ENCODE measurements at places on chromosomes 4 and X.
A peak's percentile ranks its signal among the peaks of the same experiment; 100 is the strongest.

GRCh38 chrX:119489212-119490074 is 21.2 kb downstream of the SLC25A5 start:
- no peak for DNase-seq

GRCh38 chr4:90883519-90883918 is 756.3 kb downstream of the CCSER1 start:
- DNase-seq = peak; percentile 14

- no peak for DNase-seq
Observed at GRCh38 chr4:143054971-143055370, 129.7 kb upstream of the USP38 start.

GRCh38 chr4:1300466-1301455 is 11.1 kb downstream of the MAEA start:
- no peak for DNase-seq

- DNase-seq = no peak
Observed at GRCh38 chr4:183395395-183395794, 49.0 kb upstream of the CDKN2AIP start.

GRCh38 chr4:4613126-4613465 is 71.2 kb upstream of the STX18 start:
- no peak for DNase-seq

DNA sequence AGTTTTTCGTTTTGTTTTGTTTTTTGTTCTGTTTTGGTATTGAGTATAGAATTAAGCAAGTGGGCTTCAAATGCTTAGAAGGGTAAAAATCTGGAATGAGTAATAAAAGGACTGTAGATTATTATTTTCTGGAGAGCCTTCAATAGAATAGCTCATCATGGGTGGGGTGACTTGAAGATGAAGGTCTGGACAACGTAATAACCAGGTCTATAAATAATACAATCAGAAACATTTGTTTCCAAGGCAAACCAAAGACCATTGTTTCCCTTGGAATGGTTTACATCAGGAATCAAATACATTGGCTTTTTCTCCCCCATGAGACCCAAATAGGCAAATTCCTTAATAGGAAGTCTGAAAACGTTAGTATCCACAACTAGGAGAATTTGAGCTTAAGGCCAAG is 721.6 kb downstream of the RPA4 start:
- DNase-seq = no peak

GRCh38 chr4:120754590-120754989 is 167.9 kb downstream of the PRDM5 start:
- DNase-seq = peak; percentile 1

GRCh38 chr4:61067381-61067780 is 132.7 kb upstream of the ADGRL3 start:
- peak; percentile 86 for DNase-seq

DNA sequence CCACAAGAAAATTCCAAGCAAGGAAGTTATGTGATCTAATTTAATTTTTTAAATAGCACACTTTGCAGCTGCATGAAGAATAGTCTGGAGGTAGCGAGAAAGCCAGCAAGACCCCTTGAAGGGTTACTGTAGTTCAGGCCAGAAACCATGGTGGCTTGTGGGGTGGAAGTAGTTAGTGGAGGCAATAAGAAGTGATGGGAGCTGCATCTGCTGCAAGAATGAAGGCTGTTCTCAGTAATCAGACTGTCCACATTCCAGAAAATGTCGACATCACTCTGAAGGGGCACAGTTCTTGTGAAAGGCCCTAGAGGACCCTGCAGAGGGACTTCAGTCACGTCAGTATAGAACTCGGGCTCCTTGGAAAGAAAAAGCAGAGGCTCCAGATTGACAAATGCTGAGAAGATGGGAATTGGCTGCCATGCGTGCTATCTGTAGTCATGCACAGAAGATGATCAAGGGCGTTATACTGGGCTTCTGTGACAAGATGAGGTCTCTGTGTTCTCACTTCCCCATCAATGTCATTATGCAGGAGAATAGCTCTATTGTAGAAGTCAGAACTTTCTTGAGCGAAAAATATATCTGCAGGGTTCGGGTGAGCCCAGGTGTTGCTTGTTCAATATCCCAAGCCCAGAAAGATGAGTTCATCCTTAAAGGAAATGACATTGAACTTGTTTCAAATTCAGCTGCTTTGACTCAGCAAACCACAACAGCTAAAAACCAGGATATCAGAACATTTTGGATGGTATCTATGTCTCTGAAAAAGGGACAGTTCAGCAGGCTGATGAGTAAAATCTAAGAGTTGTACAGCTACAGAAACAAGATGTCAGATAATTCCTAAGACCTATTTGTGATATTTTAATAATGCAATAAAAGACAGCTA is 254.2 kb downstream of the CBR4 start:
- no peak for DNase-seq

DNA sequence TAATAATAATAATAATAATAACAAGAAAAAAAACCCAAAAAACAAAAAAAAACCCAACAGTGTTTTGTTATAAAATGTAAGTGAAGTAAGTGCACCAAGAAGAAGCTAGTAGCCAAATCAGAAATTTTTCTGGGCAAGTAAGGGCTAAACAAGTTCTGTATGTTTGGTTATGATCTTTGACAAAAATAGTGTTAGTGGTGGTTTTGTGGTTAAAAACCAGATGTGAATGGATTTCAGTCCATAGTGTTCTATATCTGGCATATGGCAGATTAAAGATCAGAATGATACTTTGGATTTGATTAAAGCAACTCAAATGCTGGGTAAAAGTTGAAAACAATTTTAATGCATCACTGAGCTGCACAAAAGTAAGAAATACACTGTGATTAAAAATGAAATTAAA is 116.5 kb upstream of the NDST4 start:
- no peak for DNase-seq

DNA sequence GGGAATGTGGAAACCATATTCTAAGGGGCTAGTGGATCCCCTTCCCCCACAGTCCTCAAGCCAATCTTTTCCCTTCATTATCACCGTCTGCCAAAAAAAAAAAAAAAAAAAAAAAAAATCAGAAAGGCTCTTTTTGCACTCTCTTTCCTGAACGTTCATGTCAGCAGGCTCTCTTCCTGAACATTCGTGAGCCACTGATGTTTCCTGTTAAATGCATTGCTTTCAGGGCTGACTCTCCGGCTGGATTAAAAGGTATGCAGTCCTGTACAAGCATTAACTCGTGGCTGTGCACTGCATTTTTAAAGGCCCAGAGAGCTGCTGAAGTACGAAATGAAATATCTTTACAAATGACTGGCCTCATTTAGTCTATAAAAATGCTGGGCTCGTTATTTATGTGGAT is 34.0 kb upstream of the TSPAN5 start:
- DNase-seq = no peak

GRCh38 chr4:26860922-26861433 is 337 bp downstream of the STIM2 start:
- DNase-seq = peak; percentile 77

GRCh38 chr4:151830168-151830567 is 69.4 kb upstream of the GATB start:
- no peak for DNase-seq

GRCh38 chr4:4320951-4321714 is 31.1 kb downstream of the ZBTB49 start:
- no peak for DNase-seq

- DNase-seq = peak; percentile 27
Observed at GRCh38 chr4:22692736-22693135, at the start of gene GBA3. TSS of gene GBA3 (plus strand) at chr4:22692937.

DNA sequence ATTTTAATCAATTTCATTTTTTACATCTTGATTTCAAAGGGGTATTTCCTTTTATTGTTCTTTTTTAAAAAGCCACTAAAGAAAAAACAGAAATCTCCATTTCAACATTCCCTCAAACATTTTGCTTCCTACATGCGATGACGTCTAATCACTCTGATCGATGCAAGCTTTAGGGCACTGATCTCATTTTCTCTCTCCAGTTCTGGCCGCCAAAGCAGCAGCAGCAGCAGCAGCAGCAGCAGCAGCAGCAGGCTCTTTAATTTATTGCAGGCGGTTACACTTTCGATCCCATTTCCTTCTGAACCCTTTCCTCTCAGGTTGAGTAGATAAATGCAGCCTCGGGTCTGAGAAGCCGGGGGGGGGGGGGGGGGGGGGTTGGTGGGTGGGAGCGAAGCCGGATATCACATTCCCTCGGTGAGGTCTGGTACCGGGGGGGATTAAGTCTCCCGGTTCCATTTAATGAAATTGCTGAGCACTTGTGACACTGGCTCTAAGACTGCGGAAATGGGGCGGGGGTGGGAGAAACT is 3.4 kb upstream of the PCDH7 start:
- peak; percentile 56 for DNase-seq

DNA sequence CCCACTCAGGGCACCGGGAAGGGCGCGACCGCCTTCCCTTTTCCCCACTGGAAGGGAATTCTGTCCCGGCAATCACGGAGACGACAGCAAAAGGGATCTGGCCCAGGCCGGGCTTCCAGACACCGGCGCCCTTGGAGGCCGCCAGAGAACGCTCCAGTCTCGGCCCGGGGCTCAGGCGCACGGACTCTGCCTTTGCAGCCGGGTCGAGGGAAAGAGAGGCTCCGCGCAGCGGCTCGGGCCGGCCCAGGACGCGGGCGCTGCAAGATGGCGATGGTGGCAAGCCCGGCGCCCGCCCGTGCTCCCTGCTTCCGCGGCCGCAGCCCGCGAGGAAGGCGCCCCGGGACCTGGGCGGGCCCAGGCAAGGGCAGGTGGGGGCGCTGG is 1.1 kb downstream of the CTBP1 start:
- DNase-seq = no peak

GRCh38 chrX:103329991-103330390 is at the start of gene TCEAL7:
TSS of gene TCEAL7 (plus strand) at chrX:103330239. CDS start at chrX:103331404, 1,165 bp downstream.
- DNase-seq = no peak

GRCh38 chrX:114372937-114373336 is 210.9 kb upstream of the HTR2C start:
- DNase-seq = no peak

- no peak for DNase-seq
Observed at GRCh38 chr4:76584241-76585152, 149.5 kb downstream of the SHROOM3 start.

- DNase-seq = no peak
Observed at GRCh38 chr4:123402121-123402465, 5.5 kb downstream of the SPRY1 start.

DNA sequence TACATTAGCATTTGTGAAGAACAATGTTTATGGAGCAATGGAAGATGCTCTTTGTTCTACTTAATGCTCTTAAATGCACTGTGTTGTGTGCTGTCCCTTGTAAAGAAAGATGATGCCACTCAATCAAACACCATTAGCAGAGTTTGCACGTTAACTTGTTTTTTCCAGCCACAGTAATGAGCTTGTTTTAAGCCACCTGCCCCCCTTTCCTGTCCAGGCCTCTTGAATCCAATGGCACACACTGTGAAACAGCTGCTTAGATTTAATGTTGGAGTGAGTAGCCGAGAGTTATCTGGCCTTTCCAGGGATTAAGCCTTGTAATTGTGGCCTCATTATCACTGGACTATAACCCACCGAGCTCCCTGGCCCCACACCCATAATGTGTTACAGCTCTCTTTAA is 86.0 kb downstream of the PAK3 start:
- DNase-seq = peak; percentile 95

- no peak for DNase-seq
Observed at GRCh38 chr4:176751061-176751460, 41.7 kb downstream of the VEGFC start.

- DNase-seq = peak; percentile 29
Observed at GRCh38 chrX:32893751-32894150, 317.6 kb downstream of the DMD start.

DNA sequence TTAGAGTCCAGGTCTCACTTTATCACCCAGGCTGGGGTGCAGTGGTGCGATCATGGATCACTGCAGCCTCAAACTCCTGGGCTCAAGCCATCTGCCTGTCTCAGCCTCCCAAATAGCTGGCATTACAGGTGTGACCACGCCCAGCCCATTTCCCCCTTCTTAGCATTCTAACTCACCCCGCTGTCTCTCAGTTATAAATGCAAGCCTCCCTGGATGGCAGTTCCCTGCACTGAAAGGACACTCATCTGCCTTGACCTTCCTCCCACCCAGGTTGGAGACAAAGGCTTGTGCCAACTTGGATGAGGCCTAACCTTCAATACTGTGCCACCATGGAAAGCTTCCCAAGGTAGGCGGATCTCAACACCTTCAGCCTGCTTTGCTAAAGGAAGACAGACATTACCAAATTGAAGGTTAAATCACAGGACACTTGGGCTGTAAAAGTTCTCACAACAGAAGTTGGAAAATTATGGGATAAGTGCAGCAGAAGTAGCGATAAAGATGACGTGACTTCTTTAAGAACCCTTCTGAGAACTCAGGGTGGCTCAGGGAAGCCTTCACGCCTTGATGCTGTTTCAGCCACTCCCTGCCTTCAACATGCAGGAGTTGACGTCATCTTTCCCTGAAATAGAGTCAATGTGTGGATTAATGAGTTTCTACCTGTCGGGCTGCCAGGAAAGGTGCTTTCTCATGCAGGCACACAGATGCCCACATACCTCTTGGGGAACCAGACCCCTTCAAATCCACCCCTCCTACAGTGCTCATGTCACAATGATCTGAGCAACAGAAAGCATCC is 10.6 kb upstream of the GPM6B start:
- peak; percentile 6 for DNase-seq

DNA sequence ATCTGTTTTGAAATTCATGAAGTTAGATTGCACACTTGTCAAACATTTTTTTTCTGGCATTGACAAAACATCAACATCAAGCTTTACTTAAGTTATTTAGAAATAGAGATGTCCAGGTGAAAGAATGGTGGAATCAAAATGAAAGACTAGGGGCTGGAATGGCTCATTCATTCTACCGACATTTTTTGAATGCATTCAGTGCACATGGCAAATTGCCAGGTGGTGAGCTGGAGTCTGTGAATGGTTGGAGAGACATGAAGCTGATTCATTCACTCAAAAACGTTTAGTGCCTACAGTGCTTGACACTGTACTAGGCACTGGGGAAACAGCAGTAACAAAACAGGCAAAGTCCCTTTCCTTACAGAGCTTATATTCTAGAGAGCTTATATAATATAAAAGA is 292.4 kb downstream of the PPP1R2C start:
- DNase-seq = no peak

DNA sequence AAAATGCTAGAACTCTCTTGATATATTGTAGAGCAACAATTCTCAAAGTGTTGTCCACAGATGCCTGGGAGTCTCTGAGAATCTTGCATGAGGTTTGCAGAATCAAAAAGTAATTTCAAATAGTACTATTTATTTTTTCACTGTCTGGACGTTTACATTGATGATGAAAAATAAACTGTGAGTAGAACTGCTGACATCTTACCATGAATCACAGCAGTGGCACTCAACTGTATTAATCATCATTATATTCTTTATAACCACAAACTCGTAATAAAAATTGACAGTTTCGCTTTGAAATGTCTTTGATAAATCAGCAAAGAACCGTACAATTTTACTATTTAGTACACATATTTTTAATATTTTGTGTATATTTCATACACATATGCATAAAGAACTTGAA is 94.5 kb downstream of the NAF1 start:
- DNase-seq = no peak

DNA sequence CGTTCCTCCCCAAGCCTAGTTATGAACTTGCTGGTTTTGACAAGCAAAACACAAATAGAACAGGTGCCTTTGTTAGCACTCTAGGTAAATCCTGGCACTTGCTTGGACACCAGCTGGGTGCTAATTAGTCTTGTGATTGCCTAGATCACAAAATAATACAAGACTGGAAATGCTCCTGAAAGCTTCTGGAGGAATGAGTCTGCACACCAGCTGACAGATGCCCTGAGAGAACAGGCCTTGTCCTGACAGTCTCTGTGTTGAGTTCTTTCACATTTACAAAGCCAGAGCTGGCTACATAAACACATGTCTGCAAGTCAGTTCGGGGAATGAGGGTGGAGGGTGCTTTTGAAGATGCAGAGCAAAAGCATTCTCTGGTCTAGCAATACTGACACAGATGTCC is 93.8 kb downstream of the ELOVL6 start:
- peak; percentile 72 for DNase-seq
